Dermis microvascular lymphatic vessel endothelial cell (primary cell): ENCODE measurements at places on chromosomes 7 and 10. TPM values are rescaled to one million over a fixed set of nuclear protein-coding genes. Genes with fewer than 3 reads are reported as not detected.
A peak's percentile ranks its signal among the peaks of the same experiment; 100 is the strongest.

GRCh38 chr7:55504093-55504859 lies 68.0 kb downstream of the VOPP1 start:
- DNase-seq = peak; percentile 5

DNA sequence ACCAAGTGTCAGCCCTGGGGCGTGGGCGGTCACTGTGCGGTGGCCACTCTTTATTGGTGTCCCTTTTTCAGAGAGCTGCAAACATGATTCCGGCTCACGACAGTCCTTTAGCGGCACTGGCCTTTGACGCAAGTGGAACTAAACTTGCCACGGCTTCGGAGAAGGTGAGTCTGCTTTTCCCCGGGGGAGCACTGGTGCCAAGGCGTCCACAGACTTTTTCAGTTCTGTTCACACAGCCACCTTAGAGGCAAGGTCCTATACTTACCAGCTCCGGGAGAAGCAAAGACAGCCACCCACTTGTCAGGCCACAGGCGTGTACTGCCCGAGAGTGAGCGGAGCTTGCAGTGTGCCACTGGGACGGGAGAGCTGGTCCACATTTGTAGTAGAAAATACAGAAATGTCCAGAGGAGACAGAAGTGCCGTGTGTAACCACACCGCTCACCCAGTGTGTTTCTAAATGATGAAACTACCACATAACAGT lies 27.9 kb downstream of the WIPI2 start:
- no peak for DNase-seq

GRCh38 chr10:78458983-78459638 lies 425.4 kb downstream of the RPS24 start:
- peak; percentile 97 for DNase-seq

DNA sequence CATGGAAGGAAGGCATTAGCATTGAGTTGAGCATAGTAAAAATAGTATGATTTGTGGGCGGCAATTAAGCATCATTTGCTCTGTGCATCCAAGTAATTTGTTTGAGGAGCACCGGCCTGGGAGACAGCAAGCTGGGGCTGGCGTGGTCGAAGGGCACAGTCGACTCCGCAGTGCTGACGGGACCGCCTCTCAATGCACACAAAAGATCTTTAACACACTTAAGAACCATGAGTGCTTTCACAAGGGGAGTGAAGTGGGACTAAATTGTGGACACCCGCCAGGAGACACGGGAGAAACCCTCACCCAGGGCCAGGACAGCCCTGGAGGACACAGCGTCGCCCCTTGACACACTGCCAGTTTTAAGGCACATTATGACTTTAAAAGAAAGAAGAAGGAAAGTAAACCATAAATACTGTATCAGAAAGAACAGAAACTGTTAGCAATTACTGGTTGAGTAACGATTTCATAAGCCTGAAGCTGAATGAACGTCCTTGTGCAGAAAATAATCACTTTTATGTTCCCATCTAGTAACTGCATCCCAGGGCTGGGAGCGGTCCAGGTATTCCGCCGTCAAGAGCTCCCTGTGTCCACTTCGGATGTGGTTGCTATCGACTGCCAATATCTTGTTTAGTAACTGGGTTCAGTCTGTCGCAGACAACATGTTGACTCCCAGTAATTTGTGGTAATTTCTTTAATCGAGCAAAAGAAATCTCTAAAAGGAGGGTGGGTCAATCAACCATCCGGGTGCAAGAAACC lies 102.1 kb downstream of the EBF3 start:
- DNase-seq = no peak

DNA sequence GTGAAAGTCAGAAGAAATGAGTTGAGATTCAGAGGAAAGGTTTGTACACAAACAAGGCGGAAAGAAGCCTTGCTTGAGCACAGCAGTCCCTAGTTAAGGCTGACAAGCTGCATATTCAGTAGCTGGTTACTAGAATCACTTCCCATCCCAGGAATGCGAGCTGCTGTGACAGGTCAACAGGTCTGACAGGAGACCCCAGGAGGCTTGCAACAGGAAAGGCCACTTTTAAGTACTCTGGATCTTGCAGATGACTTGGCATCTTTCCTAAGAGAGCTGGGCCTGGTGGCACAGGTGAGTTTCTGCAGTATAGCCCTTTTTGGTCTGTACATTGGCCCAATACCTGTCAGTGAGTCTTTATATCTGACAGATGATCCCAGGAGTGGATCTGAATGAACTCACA lies 35.7 kb upstream of the UNC5B start:
- DNase-seq = no peak

GRCh38 chr10:7107285-7107684 lies 303.5 kb downstream of the SFMBT2 start:
- no peak for DNase-seq

- DNase-seq = no peak
Measured at GRCh38 chr7:84461093-84461492, 266.5 kb upstream of the SEMA3A start.

GRCh38 chr7:26293569-26294308 lies 2.1 kb downstream of the SNX10 start:
- DNase-seq = no peak

DNA sequence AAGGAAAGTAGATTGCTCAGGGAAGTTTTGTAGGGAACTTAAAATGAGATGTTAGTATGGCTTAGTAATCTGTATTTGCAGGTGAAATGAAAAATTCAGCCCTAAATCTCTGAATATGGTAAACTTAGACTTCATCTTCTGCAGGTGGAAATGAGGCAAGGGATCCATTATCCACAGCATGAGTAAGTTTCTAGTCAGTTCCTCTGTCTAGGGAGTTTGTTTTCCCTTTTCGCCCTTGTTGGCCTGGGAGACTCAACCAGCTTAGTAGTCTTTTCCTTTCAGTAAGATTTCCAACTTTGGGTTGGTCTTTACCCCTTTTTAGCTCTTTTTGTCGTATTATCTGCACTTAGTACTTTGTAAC lies 65.6 kb downstream of the ZEB1 start:
- DNase-seq = no peak

- DNase-seq = no peak
Measured at GRCh38 chr10:50622706-50623662, 772 bp downstream of the SGMS1 start.

DNA sequence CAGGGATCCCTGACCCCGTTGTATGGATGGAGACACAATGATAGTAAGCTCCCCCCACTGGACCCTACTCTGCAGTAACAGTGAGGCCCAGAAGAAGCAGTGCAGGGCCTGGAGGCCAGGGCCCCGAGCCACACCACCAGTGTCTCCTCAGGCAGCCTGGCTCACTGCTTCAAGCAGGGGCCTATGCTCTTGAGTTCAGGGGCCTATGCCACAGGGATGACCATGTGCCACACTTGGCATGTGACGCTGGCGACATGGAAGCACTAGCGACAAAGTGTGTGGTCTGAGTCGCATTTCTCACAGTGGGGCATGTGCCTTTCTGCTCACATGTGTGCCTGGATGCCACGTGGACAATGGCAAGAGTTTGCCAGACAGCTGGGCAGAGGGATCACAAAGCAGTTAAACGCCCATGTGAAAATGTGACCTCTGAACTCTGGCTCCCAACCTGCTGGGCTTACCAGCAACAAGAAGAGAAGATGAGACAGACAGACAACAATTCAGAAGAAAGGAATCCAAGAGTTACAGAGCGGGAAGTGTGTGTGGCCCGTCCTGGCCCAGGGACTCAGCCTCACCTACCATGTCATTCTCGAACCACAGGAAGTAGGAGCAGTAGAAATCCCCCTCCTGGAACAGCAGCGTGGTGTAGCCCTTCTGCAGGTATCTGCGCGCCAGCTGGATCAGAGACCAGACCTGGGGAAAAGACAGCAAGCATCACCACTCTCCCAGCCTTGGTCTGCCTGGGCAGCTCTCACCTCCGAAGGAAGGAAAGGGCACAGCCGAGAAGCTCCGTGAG lies 4.7 kb upstream of the PYROXD2 start:
- DNase-seq = no peak

DNA sequence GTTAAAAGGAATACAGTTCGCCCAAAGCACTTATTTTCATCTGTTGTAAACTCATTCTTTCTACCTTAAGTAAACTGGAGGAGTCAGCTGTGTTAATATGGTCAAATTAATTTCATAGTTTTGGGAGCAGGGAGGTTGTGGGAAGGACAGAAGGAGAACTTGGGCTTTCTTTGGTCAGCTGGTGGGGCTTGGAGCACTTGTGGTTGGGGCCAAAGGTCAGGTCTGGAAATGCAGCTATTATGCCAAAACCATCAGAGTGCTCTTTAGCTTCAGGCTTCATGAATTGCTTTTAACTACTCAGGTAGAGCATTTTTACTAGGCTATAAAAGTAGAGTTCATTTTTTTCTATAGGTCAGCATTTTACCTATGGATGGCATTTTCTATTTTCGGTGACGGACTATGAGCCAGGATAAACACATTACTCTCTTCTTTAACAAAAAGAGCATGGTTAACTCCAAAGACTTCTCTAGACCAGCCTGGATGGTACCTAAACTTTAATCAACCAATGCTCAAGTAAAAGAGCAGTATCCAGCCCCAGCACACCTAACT lies 30.0 kb downstream of the STEAP4 start:
- no peak for DNase-seq

- DNase-seq = no peak
Measured at GRCh38 chr7:157816086-157816485, 479.3 kb downstream of the DNAJB6 start.

- no peak for DNase-seq
Measured at GRCh38 chr10:7950981-7951847, 103.3 kb upstream of the GATA3 start.

DNA sequence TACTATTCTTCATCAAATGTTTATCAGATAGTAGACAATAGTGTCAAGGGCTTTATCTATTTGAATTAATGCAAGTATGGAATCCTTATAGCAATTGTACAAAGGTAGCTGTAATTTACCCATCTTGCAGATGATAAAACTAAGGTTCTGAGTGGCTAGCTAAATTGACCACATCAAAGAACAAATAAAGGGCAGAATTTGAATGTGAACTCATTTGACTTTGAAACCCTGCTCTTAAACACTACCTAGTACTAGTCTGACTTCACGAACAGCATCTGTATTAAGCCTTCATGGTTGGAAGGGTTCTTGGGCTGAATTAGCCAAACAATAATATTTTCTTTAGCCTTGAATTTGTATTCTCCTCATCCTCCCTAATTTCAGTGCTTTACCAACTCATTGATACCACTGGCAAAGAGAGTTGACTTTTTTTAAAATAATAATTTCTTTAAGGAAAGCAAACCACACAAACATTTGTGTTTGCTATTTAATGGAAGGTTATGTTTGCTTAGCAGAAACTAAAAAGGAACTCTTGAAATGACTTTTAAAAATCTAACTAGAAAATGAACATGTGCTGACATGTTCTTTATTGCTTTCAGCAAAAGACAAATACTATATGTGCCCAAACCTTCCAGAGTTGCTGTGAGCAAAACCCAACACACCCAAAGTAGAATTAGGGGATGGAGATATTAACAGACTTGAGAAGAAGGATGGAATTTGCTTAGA lies 322.6 kb downstream of the RNLS start:
- DNase-seq = no peak

DNA sequence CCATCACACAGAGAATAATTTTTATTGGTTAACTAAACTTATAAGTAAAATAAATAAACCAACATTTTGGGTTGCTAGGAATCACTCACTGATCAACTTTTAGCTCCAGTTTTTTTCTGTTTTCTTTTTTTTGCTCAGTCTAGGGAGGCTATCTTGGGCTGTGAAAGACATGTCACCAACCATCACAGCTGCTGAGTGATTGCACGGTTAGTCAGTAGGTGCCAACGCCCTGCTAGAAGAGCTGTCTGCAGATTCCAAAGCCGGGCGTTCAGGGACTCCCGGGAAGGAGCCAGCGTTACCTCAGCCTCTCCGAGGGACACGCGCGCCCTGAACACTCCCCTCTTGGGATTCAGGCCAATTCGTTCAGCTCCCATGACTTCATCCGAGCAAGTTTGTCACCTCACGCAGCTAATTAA lies 604 bp upstream of the STAM start:
- peak; percentile 82 for DNase-seq

- DNase-seq = no peak
Measured at GRCh38 chr7:96953676-96954513, 51.5 kb upstream of the DLX6 start.

DNA sequence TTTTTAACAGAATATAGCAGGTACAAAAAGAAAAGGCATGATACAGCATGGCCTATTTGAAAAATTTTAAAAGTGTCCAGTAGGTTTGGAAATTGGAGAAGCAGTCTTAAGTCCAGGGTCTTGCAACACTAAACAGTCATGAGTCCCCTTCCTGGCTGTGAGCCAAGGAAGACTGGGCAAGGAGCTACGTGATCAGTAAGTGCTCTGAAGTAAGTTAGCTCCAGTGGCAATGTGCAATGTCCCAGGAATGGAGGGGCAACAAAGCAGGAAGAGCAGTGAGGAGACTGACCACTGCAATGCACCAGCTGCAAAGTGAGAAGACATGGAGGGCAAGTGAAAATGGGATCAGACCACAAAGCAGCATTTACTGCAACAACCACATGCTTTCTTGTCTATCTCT lies 72.9 kb upstream of the GRID1 start:
- DNase-seq = peak; percentile 8

DNA sequence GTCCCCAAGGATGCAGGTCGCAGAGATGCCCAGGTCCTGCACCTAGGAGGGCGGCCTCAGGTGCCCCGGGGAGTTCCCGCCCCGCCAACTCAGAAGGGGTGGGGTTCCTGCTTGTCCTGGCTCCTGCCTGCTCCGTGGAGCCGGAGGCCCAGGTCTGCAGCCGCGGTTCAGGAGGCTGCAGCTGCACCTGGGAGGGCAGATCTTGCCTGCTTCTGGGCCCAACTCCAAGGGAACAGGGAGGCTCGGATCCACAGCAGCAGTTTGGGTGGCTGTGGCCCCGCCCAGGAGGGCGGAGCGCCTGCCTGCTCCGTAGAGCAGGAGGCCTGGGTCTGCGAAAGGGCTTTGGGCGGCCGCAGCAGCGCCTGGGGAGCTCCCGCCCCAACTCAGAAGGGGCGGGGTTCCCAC lies 108.2 kb upstream of the EGR2 start:
- no peak for DNase-seq

DNA sequence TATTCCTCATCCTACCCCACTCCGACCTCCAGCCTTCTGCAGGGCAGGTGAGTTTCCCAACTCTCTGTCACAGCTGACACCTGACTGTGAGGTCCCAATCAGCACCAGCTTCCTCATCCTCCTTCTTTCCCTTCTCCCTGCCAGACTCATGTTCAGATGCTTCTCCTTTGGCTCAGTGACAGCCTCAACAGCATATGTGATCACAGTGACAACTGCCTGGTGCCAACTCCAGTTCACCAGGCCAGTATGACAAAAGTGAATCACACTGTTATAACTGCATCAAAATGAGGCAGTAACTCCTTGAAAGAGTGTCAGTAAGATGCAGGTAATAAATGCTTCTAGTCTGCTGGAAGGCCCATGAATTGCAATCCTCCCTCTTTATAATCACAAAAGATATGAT lies 46.8 kb upstream of the NFE2L3 start:
- no peak for DNase-seq

- no peak for DNase-seq
Measured at GRCh38 chr7:39985398-39985918, 35.4 kb downstream of the CDK13 start.

GRCh38 chr7:114843102-114843501 lies 78.8 kb upstream of the MDFIC start:
- DNase-seq = no peak

- no peak for DNase-seq
Measured at GRCh38 chr10:45471059-45471458, 97.0 kb downstream of the ALOX5 start.

The STRIP2 gene
- 2.3 TPM in 2 replicates for total RNA-seq

The RALA gene
- 28.4 and 35.0 TPM in 2 replicates for total RNA-seq

The ATOH7 gene
- not detected in 2 replicates for total RNA-seq

The SRGN gene
- total RNA-seq = 218 and 298 TPM in 2 replicates

The POR gene
- 68.0 and 112 TPM in 2 replicates for total RNA-seq

The SFTPA1 gene
- not detected in 2 replicates for total RNA-seq

The CPEB3 gene
- 0.90 and 1.6 TPM in 2 replicates for total RNA-seq

The CNNM2 gene
- total RNA-seq = 1.2 and 3.4 TPM in 2 replicates

The PARD3 gene
- total RNA-seq = 22.6 and 37.4 TPM in 2 replicates

The HEPACAM2 gene
- total RNA-seq = under 0.01 TPM in 1 of 2 replicates, not detected in the other

The CDH23 gene
- total RNA-seq = under 0.01 TPM in 2 replicates

The CCDC172 gene
- not detected in 2 replicates for total RNA-seq
